Smooth muscle cell of the brain vasculature (primary cell): ENCODE measurements at places on chromosomes 1 and 21.

DNA sequence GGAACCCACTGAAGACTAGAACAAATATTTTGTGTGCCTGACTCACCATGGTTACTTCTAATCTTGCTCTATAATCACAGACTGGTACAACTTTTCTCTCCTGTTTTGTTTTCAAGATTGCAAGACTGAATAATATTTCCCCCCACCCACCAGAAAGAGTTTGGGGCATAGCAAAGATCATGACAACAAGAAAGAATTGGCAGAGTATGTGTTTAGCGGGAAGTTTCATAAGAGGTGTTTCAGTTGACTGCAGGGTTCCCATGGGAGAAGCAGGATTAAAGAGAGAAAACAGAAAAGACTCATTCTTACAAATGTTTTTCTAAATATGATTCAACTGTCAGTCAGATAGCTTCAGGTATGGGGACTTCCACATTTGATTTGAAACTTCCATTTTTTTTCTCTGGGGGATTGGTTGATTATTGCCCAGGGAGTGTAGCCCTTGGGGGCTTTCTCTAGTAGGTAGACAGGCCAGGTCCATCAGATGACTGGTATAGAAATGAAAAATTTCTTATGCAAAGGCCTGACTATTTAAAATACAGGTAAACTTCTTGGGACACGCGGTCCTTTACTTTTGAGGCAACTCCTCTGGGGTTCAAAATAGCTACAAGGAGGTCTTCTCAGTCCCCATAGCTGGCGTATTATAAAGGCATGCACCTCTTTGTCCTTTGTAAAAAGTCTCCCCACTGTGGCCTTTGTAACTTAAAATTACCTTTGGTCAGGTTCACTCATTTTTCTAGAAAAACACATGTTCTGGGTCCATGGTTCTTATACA is 13.9 kb downstream of the OR14I1 start:
- DNase-seq: no peak

DNA sequence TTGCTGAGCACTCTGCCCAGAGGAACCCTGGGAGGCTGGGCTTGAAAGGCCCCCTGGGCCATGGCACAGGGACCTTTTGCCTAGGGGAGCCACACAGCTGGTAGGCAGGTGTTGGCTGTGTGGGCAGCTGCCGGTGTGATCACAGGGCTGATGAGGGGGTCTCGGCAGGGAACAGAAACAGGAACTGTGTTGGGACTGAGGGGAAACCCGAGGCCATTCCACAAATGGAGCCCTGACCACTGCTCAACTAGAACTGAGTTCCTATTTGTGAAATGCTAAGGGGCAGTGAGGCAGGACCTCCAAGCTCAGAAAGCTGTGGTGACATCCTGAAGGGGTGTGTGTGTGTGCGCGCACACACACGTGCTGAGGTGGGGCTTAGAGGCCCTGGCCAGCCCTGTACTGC is 6.4 kb upstream of the THEM5 start:
- DNase-seq: no peak

GRCh38 chr1:230124186-230125128 is 57.4 kb downstream of the GALNT2 start:
- no peak for DNase-seq

- DNase-seq: no peak
Measured at GRCh38 chr1:47418681-47419325, 2.7 kb downstream of the FOXE3 start.

GRCh38 chr1:30756545-30757351 is 826 bp downstream of the LAPTM5 start:
- no peak for DNase-seq

DNA sequence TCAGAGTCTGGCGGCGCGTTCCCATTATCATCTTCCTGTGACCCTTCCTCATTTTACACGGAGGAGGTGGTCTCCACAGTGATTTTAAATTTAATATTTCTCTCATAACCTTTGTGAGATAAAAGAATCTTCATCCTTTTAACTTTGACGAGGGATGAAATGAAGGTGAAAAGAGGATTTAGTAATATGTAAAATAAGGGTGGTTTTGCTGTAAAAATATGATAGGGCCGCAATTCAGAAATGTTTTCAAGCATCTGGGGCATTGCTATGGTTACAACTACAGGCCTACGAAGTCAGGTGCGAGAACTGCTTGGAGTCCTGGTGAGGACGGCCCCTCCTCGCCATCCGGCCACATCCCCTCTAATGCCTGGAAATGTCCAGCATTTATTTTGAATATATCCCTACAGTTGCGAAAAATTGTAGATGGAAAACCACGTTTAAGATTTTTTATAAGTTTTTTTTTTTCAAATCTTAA is 422 bp upstream of the RSBN1 start:
- no peak for DNase-seq

DNA sequence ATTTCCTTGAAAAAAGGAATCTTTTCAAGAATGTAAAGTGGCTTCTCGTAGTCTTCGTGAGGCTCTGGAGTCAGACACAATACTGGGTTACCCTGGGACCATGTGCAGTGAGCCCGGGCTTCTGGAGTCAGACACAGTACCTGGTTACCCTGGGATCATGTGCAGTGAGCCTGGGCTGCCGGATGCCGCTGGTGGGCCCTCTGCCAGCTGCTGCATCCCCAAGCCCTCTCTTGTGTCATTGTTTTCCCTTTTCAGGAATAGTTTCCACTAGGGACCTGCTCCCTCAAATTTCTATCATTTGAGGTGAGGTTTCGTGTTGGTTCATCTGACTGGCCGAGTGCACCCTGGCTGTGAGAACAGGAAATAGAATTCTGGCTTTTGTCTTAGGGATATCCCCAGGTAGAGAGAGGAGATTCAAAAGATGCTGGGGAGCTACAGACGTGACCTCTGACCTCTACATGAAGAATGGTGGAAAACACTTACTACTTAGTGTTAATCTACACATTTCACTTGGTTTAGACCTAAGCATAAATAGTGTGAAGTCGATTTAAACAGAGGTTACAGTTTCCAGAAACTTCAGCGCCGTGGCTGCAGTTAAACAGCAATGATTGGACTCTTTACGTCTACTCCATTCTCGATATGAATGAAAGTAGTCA is 10.6 kb downstream of the ADARB1 start:
- no peak for DNase-seq

DNA sequence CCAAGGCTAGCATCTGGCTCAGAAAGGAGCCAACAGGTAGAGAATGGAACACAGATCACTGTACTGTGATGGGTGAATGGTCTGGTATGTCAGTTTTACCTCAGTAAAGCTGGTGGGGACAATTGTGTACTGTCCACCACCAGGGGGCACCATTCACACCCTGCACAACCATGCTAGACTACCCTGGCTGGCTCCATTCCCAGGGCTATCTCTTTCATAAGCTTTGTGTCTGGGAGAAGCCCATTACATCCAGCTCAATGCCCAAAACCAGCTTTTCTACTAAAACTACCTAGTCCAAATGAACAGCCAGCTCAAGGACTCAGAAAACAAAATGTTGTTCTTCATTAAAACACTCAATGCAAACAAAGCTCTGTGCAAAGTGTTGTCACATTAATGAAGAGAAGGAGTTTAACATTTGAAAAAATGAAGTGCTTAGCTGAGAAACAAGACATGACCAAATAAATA is 62.0 kb upstream of the RASAL2 start:
- DNase-seq: peak; percentile 85

- no peak for DNase-seq
Measured at GRCh38 chr21:18877917-18878316, 474.3 kb upstream of the TMPRSS15 start.

DNA sequence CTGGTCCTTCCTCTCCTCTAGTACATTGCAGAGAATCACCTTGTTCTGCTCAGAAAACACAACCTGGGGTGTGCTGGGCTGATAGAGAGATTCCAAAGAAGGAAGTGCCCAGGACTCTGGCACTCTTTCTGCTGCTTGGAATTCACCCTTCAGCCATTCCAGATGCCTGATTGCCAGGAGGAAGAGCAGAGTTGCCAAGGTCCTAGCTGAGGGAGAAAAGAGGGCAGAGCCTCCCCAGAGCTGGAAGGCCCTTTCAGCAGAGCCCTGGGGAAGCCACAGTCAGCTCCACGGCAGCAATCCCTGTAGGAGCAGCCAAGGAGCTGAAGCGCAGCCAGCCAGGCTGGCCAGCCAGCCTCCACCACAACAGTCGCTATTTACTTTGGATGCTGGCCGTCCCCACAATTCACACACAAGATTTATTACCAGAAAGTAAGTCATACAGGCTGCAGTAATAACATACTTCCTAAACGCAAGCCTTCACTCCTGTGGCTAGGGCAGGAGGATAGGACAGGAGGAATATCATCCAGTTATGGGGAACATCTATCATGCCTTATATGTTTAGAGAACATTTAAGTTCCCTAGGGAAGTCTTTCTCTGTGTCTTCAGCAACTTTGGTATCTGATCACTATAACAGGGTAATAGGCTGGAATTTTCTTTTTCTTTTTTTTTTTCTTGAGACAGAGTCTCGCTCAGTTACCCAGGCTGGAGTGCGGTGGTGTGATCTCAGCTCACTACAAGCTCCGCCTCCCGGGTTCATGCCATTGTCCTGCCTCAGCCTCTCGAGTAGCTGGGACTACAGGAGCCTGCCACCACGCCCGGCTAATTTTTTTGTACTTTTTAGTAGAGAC is 36.6 kb upstream of the SLC44A3 start:
- peak; percentile 94 for DNase-seq

DNA sequence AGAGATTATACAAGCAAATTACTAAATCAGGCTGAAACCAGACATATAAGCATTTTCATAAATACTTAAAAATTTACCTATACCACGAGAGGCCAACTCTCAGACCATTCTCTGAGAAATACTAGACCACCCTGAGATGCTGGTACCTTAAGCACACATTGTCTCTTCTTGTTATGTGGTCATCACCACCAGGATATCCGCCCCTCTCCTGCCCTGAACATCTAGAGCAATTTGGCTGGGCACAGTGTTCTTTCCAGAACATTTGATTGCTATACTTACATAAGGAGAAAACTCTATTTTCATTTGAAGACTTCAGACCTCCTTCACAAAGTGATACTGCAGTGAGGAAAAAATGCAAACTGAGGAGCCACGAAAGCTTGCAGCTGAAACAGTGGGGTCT is 36.2 kb upstream of the DUSP10 start:
- no peak for DNase-seq

DNA sequence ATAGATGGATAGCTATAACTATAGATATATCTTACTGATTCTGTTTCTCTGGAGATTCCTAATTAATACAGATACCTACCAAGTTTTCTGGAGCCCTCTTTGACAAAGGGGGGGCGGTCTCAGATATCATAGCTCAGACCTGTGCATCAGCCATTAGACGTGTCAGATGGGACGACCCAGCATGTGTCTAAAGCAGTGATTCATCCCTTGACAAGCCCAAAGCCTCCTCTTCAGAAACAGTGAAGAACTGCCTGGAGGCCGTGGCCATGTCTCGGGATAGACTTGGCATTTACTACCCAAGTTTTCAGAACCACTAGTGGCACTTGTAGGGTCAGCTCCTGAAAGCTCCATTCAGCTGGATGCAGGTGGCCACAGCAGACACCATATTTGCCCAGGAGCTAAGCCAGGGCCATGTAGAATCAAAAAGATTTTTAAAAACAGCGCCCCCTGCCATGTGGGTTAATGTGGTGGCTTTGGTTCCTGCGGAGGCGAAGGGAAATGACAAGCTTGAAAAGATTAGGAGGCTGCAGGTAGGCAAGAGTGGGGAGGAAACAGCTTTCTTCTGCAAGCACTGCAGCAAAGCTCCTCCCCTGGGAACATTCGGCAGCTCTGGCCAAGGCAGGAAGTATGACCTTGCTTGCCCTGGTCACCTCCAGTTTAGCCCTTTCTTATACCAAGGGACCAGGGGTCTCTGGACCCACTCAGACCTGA is 82.2 kb downstream of the FBXO2 start:
- DNase-seq: no peak

DNA sequence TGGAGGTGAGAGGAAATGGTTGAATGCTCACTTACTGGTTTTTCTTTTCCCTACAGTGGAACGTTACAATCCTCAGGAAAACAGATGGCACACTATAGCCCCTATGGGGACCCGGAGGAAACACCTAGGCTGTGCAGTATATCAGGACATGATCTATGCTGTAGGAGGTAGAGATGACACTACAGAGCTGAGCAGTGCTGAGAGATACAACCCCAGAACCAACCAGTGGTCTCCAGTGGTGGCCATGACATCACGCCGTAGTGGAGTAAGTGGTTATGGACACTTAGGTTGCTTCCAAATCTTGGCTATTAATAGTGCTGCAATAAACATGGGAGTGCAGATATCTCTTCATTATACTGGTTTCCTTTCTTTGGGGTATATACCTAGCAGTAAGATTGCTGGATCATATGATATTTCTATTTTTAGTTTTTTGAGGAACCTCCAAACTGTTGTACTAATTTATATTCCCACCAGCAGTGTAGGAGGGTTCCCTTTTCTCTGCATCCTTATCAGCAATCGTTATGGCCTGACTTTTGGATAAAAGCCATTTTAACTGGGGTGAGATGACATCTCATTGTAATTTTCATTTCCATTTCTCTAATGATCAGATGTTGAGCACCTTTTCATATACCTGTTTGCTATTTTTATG is 48.8 kb upstream of the DARS2 start:
- no peak for DNase-seq

DNA sequence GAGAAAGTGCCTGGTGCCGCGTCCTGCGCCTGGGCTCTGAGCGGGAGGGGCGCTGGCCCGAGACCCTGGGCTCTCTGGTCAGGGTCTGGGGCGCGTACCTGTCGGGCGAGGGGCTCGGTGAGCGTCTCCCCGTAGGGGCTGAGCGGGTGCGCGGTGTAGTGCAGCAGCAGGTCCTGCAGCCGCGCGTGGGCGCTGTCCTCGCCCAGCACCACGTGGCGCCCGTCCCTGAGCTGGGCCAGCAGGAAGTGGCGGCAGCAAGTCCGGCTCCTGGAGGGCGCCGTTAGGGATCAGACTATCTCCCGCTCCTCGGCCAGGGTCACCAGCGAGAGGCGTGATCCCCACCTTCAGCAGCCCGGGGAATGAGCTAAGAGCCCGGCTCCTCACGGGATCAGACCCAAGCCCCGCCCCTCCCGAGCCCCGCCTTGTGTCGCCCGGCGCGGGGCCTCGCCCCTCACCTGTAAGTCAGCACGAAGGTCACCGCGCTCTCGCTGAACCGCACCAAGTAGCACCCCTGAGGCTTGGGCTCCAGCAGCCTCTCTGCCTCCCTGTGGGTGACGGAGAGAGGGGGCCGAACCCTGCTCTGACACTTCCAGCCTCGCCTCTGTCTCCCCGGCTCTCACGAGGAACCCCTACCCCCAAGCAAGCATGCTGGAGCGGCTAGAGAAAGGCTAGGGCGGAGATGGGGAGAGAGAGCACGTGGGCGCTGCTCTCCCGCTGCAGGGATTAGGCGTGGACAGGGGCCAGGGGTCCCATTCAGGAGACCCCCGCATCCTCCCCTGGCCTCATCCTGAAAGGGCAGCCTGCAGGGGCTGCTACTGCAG is 2.7 kb downstream of the SH2D2A start:
- DNase-seq: no peak

GRCh38 chr1:202411422-202411821 is 62.9 kb downstream of the PPP1R12B start:
- no peak for DNase-seq
